ENCODE measurements at places on chromosomes 5 and 9.

GRCh38 chr9:133935328-133936005 is 56.7 kb downstream of the VAV2 start:
- no peak for DNase-seq

GRCh38 chr9:86741311-86742208 is 205.7 kb downstream of the GAS1 start:
- no peak for DNase-seq

- DNase-seq, result peak; percentile 19
Observed at GRCh38 chr5:151051066-151051930, 29.5 kb downstream of the TNIP1 start.

- DNase-seq, result no peak
Observed at GRCh38 chr5:77588175-77588574, 50.3 kb downstream of the OTP start.

DNA sequence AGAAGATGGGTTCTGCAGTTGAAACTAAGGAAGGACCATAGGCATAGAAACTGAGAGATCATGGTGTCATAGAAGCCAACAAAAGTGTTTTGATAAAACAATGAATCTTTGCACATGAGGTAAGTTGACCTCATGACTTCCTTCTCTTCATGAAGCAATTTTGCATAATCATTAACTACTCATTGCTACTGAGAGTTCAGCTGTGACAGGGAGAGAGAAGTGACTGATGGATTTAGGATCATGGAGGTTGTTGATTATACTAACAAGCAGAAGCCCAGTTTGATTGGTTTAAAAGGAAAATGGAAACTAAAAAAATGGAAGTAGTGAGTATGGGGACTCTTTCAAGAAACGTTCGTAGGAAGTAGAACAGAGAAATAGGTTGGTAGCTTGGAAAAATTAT is 51.2 kb downstream of the PARP8 start:
- DNase-seq, result no peak

DNA sequence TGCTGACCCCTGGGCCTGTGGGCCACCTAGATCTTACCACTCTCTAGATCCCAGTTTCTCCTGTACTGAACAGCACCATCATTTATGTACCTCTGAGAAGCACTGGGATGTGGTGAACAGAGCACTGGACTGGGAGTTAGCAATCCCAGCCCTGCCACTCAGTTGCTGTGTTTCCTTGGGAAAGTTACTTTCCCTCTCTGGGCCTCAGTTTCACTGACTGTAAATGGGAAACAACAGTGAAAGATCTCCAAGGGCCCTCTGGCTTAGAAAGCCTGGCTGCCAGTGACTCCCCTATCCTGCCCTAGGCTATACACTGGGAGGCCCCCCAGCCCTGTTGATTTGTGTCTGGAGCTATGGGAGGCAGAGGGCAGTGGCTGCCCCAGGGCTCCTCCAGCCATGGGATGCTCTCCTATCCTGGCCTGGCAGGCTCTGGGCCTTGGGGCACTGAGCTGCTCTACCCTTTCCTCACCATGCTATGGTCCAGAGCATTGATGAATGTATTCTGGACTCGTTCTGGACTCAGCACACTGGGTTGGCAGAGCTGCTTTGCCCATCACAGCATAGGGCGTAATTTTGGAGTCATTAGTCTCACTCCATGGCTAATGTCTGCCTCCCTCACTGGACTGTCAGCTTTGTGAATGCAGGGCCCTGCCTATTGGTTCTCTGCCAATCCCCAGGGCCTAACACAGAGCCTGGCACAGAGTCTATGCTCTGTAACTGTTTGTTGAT is 99.3 kb downstream of the RGS3 start:
- no peak for DNase-seq

DNA sequence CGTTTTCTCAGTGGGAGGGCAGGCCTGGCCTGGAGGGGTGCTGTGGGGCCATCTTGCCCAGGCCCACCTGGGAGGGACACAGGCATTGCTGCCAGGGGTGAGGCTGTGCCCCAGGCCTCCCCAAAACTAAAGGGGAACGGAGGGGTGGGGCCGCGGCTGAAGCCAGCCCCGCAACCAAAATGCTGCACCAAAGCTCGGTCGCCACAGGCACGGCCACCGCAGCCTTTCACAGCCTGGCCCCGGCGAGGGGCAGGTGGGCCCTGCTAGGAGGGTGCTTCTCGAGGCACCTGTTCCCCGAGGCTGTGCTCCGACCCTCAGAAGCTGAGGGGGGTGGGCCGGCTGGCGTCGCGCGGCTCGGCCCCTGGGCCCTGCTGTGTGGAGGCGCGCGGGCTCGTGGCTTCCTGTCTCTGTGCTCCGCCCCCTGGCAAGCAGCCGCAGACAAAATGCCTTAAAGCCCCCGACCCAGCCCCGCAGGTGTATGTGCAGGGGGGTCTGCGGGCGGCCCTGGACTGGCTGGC is 57.6 kb downstream of the JAK2 start:
- DNase-seq, result no peak

GRCh38 chr5:6542421-6543345 is 90.2 kb downstream of the NSUN2 start:
- no peak for DNase-seq

- no peak for DNase-seq
Observed at GRCh38 chr5:39218482-39219402, 621 bp downstream of the FYB1 start.

DNA sequence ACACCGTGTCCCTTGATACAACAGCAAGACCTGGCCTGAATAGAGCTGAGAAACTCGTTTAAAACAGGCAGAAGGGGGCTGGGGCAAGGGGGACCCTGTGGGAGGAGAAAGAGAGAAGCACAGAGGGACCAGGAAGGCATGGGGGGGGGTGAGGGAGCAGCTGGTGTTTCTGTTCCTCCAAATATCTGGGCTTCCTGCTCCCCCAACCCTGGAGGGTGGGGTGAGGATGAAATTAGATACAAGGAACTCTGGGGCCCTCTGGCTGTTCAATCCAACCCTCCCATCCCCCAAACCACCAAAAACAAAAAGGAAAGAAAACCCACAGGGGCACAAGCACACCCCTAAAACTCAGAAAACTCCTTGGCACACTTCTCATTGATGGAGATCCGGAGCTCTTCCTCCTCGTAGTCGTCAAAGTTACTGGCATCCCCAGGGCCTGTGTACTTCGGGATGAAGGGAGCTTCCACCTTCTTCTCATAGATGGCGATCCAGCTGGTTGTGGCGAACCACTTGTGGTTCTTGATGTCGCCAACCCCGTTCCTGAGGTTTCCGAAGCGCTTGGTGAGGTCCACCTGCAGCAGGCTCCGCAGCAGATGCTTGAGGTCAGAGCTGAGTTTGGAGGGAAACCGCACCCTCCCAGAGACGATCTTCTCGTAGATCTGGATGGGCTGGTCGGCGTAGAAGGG is 1.1 kb downstream of the PRKACG start:
- no peak for DNase-seq

DNA sequence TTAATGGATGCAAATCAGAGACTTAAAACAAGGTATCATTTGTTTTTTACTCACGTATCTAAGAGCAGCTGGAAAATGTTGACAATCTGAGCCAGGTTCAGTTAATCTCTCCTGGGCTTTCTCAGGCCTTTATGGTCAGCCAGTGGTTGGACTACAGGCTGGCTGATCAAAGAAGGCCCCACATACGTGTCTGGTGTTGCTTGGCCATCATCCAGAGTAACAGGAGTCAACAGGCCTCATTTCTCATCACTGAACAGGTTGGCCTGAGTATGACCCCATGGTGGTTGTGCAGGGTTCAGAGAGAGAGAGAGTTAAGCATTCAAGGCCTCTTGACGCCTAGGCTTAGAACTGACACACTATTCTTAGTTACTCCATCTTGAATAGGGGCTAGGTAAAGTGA is 97.0 kb upstream of the VLDLR start:
- DNase-seq, result no peak

DNA sequence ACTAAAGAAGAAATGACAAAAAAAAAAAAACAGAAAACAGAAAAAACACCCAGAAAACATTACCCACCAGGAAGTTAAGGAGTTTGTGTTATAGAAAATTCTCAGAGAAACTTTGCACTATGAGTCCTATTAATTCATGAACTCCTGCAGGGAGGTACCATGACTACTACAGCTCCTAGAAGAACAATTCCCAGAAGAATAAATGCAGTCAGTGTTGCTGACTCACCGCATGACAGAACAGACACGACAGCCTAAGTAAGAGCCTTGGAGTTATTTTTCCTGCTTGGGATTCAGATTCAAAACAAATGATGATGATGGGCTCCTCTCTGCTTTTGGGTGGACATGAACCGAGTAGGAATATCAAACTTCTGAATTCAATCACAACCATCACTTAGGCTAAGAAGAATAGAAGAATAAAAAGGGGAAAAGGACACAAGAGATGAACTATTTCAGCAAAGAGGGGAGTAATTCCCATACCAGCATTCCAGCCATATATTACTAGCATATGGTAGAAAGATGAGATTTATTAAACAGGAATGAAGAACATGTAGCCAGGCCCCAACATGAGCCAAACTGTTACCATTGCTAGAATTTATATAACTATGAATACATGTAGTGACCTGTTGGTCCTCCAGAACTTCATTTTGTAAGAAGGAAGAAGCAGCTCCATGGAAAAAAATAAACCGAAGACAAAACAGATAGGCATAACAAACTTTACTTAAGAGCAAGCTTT is 209.6 kb upstream of the PDE4D start:
- no peak for DNase-seq

DNA sequence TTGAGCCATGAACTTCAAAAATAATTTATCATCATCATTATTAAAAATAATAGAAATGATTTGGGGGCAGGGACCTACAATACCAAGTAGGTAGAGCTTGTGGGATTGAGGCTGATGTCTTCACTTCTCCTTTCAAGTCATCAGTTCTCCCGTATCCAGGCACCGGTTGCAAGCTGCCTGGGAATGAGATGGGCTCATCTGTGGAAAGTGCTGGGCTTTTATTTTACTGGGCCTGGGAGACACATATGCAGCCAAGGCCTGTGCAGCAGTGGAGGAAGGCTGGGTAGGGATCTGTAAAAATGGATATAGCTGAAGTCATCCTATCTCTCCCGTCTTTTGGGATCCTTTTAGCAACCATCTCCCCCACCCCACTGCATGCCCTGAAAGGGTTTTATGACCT is 284.1 kb upstream of the CLINT1 start:
- DNase-seq, result no peak

DNA sequence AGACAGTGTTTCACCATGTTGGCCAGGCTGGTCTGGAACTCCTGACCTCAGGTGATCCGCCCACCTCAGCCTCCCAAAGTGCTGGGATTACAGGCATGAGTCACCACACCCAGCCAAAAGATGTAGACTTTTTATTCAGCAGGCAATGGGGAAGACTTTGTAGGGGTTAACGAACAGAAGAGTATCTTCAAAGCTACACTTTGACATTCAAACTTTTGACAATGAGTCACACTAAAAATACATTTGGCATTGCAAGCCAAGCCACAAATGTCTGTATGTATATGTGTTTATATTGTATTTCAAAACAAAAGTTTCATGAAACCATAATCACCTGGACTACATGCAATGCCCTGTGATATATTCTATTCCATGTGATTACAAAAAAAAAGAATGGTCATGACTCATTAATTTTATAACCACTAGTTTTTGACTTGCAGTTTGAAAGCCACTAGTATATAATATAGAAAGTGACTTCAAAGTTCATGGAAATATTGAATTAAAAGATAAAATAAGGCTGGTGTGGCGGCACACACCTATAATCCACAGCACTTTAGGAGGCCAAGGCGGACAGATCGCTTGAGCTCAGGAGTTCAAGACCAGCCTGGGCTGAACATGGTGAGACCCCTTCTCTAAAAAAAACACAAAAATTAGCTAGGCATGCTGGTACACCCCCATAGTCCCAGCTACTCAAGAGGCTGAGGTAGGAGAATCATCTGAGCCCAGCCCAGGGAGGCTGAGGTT is 8.3 kb downstream of the DIMT1 start:
- no peak for DNase-seq

DNA sequence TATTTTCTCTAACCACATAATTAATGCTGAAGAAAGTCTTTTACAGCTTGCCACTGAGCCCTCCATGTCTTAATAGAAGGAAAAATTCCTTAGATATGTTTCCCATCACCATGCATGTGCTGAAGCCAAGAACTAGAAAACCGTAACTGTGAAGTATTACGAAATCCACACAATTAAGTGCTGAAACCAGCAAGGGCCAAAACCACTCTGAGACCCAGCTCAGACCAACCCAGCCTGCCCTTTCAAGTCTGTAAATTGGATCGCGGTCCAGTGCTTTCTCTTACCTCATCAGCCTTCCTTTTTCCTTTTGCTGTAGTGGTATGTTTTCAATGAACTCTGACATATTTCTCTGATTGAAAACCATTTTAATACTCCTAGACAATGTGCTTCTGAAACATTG is 26.3 kb downstream of the SEMA5A start:
- no peak for DNase-seq

DNA sequence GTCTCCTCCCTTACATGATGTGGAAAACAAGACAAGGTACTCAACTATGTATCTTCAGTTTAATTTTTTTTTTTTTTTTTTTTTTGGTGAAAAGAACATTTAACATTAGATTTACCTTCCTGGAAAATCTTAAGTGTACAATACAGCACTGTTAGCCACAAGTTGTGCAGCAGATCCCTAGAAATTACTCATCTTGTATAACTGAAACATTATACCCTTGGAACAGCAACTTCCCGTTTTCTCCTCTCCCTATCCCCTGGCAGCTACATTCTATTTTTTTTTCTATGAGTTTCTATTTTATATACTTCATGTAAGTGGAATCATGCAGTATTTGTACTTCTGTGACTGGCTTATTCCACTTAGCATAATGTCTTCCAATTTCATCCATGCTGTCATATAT is 421.9 kb upstream of the FTMT start:
- no peak for DNase-seq

DNA sequence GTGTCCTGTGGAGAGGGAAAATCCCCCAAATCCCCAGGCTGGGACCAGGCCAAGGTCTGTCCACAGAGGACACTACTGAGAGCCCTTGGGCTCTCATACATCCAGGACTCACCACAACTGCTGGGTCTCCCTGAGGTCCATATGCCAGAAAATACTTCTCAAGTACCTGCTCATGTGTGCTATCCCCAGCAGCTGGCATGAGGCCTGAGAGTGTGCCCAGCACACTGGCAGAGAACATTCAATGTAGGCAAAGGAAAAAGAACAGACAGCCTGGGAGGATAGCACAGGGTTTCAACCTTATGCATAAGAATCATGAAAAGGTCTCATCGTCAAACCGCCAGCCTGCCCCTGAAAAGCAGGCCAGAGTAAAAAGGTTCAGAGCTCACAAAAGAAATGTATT is 154.1 kb upstream of the TAS2R1 start:
- DNase-seq, result no peak

DNA sequence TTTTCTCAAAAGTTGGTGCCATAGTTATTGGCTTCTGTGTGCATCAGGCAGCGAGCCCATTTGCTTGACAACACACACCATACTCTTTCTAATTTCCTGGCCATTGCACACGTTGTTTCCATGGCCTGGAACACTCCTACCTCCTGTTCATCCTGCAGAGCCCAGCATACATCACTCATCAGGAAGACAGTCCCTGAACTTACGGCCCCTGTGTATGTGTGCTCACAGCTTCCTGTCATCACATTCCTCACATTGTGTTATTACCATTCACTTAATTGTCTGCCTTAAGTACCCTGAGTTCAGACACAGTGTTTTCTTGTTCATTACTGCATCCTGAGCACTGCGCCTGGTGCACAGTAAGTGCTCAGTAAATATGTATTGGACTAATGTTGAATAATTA is 355.9 kb downstream of the PRELID2 start:
- no peak for DNase-seq

GRCh38 chr9:134959126-134959970 is 41.6 kb upstream of the FCN1 start:
- DNase-seq, result no peak

All from caudate nucleus (tissue), 63 donors.